ENCODE measurements at places on chromosomes 1 and 21.
A peak's percentile ranks its signal among the peaks of the same experiment; 100 is the strongest.

- no peak for DNase-seq
Measured at GRCh38 chr1:164830628-164831027, 271.6 kb downstream of the PBX1 start.

DNA sequence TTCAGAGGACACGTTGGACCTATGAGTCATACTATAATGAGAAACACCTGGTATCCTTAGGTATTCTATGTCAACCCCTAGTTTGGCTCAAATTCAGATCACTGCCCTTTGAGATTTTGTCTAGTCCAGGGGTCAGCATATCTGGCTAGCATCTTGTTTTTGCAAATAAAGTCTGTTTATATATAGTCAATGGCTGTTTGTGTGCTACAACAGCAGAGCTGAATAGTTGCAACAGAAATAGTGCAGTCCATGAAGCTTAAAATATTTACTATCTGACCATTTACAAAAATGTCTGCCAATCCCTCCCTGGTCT, 48.5 kb upstream of the EDEM3 start:
- peak; percentile 77 for DNase-seq

DNA sequence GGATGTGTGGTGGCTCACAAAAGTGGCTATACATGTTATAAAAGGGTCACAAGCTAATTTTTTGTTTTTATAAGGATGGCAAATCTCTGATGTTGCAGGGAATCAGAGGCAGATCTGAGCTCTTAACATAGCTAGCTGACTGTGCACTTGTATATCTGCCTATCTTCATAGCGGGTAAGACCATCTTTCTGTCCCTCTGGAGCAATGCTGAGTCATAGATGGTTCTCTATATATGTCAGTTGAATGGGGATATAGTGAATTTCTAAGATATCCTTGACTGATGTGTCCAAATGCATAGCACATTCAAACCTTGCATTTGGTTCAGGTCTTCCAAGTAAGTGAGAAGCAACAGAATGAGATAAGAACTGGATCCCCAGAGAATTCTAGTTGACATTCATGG, 272.6 kb upstream of the PROX1 start:
- no peak for DNase-seq

- no peak for DNase-seq
Measured at GRCh38 chr1:170030212-170030611, 44.3 kb downstream of the KIFAP3 start.

DNA sequence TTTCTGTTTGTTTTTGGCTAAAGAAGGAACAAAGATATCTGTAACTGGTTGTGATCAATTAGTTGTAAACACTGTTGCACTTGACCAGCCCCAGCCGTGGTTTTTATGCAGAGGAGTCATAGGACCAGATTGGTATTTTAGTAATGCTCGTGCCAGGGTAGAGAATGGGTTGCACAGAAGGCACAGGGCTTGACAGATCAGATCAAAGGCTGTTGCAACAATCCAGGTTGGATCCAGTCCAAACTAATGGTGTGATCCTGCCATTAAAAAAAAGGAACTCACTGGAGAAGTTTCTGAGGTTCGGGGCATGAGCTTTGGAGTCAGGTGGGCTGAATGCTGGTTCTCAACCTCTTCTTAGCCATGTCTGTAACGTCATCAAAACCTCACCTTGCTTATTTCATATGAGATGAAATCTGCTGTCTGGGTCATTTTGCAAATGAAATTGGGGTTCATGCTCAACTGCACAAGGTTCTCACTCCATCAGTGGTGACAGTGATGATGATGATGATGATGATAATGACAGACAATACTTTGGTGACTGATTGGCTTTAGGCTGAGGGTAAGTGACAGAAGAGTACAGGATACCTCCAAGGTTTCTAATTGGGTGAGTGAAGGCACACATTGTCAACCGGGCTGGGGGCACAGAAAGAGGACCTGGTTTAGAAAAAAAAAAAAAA, 43.1 kb downstream of the ZNF281 start:
- no peak for DNase-seq

- DNase-seq, result no peak
Measured at GRCh38 chr1:216700779-216701178, 22.4 kb downstream of the ESRRG start.

GRCh38 chr1:54551891-54552290, 3.9 kb downstream of the ACOT11 start:
- DNase-seq, result no peak

DNA sequence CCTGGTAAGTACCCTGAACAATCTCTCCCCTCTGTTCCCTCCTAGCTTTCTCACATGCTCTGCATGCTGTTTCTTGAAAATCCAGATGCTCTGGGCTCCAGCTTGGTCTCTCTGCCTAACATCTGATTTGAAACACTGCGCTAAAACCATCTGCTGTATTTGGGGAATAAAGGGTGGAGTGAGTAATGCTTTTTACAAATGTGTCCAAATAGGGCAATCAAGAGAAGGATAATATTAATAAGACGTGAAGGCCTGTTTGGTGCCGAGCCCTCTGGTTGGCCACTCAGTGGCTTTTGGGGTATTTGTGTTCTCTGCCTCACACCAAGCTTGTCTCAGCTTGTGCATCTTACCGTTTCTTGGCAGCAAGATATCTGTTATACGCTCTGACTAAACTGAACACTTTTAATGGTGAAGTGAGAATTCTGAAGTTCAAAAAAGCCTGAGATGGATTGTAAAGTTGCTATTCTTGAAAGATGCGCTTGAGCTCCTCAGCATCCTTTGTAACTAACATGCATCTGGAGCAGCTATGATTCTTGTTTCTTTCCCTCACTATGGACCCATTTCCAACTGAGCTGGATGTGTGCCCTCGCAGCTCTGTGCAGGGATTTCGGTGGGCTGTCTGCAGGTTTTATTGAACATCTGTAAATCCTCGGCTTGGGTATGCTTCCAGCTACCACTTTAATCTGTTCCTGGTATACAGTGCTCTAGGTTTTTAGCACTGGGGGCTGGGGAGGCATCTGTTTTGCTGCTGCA, 269.4 kb downstream of the RWDD3 start:
- no peak for DNase-seq

DNA sequence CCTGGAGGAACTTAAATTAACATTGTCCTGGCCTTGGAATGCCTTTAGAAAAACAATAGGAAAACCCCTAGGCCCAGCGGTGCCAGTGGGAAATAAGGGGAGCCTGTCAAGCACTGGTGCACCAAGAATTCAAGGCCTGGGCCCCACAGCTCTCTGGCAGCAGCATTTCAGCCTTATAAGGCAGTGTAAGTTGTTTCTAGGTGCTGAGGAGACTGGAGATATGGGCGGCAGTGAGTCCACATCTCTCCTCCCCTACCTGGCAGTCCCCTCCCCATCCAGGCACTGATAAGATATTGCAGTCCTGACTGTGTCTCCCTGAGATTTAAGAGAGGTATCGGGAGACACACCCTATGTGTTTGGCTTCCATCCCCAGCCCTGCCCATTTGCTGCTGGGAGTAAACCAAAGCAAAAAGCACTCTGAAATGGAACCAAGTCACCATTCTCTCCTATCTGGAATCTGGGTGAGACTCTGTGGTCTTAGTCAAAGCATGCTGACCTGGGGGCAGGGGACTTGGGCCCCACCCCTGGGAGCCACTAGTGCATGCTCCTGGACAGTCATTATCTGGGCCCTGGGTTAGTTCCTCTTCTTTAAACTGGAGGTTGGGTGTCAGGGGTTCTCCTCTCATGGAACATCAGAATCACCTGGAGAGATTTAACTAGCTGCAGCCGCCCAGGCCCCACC, 30.5 kb downstream of the DEGS1 start:
- no peak for DNase-seq

- no peak for DNase-seq
Measured at GRCh38 chr21:43806017-43806710, 16.8 kb downstream of the RRP1 start.
